ENCODE measurements at places on chromosomes 11 and 22. TPM values are rescaled to one million over a fixed set of nuclear protein-coding genes. Genes with fewer than 3 reads are reported as not detected.

F2 gene
- total RNA-seq, result 0.16 TPM

MS4A2 gene
- 1.5 TPM for total RNA-seq

NKAPD1 gene
- total RNA-seq, result 28.1 TPM

ZP1 gene
- total RNA-seq, result not detected

- H3K4me3 ChIP-seq, result no peak overlapping the region
- H3K27ac ChIP-seq, result no peak overlapping the region
- H3K36me3 ChIP-seq, result no peaks in the 10 kb centered on the region
- DNase-seq, result no peak
- no peaks in the 10 kb centered on the region for H3K27me3 ChIP-seq
- H3K4me1 ChIP-seq, result no peaks in the 10 kb centered on the region
These were observed 533.5 kb downstream of the BUD13 start for GRCh38 chr11:116239247-116239646.

GRCh38 chr11:1255151-1255550, 32.3 kb downstream of the MUC5B start:
- no peak for DNase-seq
- no peak overlapping the region for H3K27ac ChIP-seq
- H3K4me3 ChIP-seq, result no peak overlapping the region
- no peaks in the 10 kb centered on the region for H3K36me3 ChIP-seq
- H3K27me3 ChIP-seq, result no peaks in the 10 kb centered on the region

DNA sequence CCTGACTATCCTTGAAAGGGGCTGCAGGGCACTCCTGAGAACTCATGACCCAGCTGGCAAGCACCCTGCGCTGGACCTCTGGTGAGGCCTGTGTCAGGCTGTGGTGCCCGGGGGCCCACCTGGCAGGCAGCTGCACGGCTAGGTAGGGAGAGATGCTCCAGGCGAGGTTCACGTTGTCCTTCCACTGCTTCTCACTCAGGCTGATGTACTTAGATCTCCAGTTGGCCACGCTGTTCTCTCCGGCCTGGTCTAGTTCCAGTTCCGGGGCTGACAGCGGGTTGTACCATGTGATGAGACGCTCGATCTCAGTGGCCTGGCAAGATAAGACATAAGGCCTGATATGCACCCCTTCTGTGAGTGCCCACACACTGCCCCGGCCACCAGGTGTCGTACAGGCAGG, 44.7 kb upstream of the SERPIND1 start:
- no peak for DNase-seq
- H3K27me3 ChIP-seq, result no peaks in the 10 kb centered on the region
- H3K4me3 ChIP-seq, result no peak overlapping the region

DNA sequence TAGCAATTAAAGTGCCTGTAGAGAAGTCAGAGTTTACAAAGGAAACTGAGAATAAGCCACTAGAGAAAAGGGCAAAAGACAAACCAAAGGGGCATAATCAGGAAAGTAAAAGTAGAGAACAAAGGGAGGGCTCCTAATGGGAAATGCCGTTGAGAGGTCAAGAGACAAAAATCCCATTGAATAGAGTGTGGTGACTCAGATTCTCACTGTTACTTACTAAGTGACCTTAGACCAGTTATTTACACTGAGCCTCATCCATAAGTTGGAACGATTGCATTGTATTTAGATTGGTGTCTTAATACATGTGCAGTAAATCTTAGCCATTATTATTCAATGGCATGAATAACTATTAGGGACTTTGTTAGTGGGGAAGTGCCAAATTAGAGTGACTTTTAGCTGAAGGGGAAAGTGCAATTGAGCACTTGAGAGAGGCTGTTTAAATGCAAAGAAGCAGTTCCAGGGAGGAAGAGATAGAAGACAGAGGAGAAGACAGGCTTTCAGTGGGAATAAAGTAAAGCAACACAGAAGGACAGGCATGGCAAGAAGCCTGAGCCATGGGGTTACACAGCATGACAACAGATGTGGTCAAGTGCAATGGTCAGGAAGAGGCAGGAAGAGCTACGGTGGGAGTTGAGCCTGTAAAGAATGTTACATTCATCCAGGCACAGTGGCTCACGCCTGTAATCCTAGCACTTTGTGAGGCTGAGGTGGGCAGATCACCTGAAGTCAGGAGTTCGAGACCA, 82.6 kb downstream of the UBASH3B start:
- H3K27ac ChIP-seq, result no peak overlapping the region
- H3K27me3 ChIP-seq, result no peaks in the 10 kb centered on the region
- H3K36me3 ChIP-seq, result no peaks in the 10 kb centered on the region

- no peak overlapping the region for H3K4me3 ChIP-seq
- H3K36me3 ChIP-seq, result no peaks in the 10 kb centered on the region
- no peaks in the 10 kb centered on the region for H3K4me1 ChIP-seq
- no peak overlapping the region for H3K27ac ChIP-seq
These were observed 37.5 kb upstream of the CAPRIN1 start for GRCh38 chr11:34013898-34014571.

GRCh38 chr11:113202431-113202830, 112.0 kb upstream of the TTC12 start:
- H3K4me3 ChIP-seq, result no peak overlapping the region
- no peaks in the 10 kb centered on the region for H3K4me1 ChIP-seq
- no peaks in the 10 kb centered on the region for H3K36me3 ChIP-seq
- no peak overlapping the region for H3K27ac ChIP-seq
- H3K27me3 ChIP-seq, result peaks cover 36% of the 10 kb centered on the region

DNA sequence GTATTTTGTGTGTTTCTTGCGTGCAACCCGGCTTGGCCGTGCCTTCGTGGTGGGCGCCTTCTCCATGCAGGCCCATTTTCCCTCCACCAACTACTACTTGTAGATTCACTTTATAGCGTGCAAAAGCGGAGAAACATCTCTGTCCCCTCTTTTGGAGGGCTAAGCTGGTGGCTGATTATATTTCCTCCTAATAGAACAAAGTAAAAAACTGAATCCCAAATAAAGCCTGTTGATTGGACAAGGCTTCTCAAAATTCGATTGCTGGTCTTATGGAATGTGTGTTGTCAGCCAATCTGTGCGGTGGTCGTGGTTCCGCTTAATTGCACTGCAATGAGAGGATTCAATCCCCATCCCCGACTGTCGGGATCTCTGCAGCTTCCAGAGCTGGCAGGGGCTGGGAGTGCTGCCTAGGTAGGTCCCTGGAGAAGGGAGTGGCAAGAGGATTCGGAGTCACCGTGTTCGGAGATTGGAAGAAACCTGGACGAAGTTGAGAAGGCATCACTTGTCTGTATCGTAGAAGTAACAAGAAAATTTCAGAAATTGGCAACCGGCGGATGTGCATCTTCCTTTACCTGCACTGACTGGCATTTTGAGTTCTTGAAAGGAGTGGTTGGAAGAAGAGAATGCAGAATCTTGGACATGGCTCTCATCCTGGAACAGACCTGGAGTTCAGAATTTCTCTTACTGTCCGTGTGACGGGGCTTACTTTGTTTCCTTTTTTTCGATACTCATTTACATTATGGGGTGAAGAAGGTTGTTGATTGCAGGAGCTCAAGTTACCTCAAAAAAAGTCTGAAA, 1.1 kb downstream of the HMGXB4 start:
- H3K4me1 ChIP-seq, result peaks cover 7% of the 10 kb centered on the region
- no peaks in the 10 kb centered on the region for H3K27me3 ChIP-seq
- H3K4me3 ChIP-seq, result peak overlapping the region; percentile 82
- H3K36me3 ChIP-seq, result peaks cover 36% of the 10 kb centered on the region
- DNase-seq, result peak; percentile 24

GRCh38 chr11:45997599-45997998, 75.1 kb downstream of the LARGE2 start:
- H3K36me3 ChIP-seq, result no peaks in the 10 kb centered on the region
- H3K27ac ChIP-seq, result peak overlapping the region; percentile 98
- peaks cover 62% of the 10 kb centered on the region for H3K4me1 ChIP-seq
- H3K27me3 ChIP-seq, result no peaks in the 10 kb centered on the region

- H3K4me1 ChIP-seq, result no peaks in the 10 kb centered on the region
- no peak overlapping the region for H3K4me3 ChIP-seq
- DNase-seq, result peak; percentile 45
- H3K36me3 ChIP-seq, result no peaks in the 10 kb centered on the region
- H3K27me3 ChIP-seq, result peaks cover 64% of the 10 kb centered on the region
- H3K27ac ChIP-seq, result no peak overlapping the region
These were observed 1.7 kb downstream of the ZBTB16 start for GRCh38 chr11:114061048-114061680.

All from K562 (cell line).